GM20000 (cell line): ENCODE measurements at places on chromosomes 2 and 18.

- DNase-seq, result no peak
Measured at GRCh38 chr2:95350774-95351597, 51.5 kb upstream of the FAHD2A start.

GRCh38 chr18:41266616-41267015 lies 688.4 kb upstream of the PIK3C3 start:
- no peak for DNase-seq

GRCh38 chr2:138087751-138088593 lies 123.7 kb downstream of the HNMT start:
- no peak for DNase-seq

DNA sequence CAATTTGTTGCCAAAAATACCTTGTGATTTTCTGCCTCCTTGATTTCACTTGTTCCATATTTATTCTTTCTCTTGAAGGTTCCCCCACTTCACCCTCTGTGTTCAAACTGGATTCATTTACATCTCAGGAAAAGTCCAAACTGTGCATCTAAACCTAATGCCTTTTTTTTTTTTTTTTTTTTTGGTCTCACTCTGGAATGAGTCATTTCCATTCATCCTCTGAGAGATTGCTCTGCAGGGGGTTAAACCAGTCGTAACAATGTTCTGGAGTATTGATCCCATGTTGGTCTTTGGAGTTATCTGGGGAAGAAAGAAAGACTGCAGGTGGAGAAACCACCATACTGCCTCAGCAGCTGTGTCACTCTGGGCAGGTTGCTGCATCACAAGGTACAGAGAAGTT lies 119.7 kb downstream of the TACR1 start:
- DNase-seq, result no peak

- no peak for DNase-seq
Measured at GRCh38 chr2:118167026-118167425, 78.8 kb downstream of the INSIG2 start.

GRCh38 chr2:96154506-96155380 lies 9.5 kb upstream of the DUSP2 start:
- no peak for DNase-seq

- DNase-seq, result no peak
Measured at GRCh38 chr2:70630761-70631160, 77.1 kb upstream of the TGFA start.

DNA sequence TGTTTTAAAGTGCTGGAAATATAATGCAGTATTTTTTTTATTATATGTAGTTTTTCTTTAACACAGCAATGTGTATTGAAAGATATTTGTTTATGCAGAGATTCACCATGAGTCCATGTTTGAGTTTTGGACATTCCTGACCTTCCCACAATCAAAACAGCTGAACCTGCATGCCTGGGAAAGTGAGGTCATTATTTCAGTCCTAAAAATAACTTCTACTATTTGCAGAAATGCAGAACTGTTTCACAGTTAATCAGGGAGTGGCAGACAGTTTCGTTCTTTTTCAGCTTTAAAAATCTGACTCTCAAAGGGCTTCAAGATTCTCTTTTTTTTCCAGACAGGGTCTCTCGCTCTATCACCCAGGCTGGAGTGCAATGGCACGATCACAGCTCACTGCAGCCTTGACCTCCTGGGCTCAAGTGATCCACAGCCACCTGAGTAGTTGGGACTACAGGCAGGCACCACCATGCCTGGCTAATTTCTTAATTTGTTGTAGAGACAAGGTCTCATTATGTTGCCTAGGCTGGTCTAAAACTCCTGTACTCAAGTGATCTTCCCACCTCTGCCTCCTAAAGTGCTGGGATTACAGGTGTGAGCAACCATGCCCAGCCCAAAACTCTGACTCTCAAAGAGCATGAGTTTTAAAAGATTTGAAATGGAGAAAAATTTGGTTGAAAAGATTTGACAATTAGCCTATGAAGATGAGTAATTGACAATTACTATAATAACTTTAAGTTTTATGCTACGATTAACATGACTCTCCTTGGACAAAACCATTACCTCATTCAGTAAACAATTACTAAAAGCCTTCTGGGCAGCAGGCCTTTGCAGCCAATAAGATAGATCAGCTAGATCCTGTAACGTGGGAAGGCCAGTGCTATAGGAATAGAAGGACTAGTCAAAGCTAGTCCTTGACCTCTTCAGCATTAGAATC lies 5.0 kb upstream of the MYL12B start:
- peak; percentile 44 for DNase-seq
